ENCODE measurements at places on chromosomes 2 and 18.
A peak's percentile ranks its signal among the peaks of the same experiment; 100 is the strongest.

DNA sequence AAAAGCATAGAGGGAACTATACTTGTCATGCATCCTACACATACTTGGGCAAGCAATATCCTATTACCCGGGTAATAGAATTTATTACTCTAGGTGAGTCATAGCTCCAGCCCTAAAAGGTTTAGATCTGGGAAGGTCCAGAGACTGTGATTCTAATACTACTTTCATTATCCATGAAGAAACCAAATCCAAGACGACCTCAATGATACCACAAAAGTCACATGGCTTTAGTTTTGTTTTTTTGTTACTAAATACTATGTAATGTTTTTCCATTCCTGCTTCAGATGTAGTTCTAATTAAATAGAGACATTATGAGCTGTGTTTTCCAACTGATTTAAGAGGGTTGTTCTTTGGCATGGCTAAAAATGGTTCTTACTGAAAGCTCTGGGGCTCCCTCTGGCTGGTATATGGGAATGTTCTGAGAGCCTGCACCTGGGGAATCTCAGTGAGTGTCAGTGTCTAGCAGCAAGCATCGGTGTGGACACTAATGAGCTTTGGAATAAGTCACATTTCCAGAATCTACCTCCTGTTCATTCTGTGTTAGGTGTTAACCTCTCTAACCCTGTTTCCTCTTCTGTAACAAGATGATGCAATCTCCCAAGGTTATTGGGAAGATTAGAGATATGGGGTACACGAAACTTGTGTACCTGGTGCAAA lies 20.5 kb upstream of the IL1RL2 start:
- peak; percentile 56 for DNase-seq

GRCh38 chr18:10386049-10386448 lies 68.4 kb upstream of the APCDD1 start:
- DNase-seq = no peak

- DNase-seq = no peak
These were observed 164.2 kb upstream of the TMEM200C start for GRCh38 chr18:6059551-6059950.

DNA sequence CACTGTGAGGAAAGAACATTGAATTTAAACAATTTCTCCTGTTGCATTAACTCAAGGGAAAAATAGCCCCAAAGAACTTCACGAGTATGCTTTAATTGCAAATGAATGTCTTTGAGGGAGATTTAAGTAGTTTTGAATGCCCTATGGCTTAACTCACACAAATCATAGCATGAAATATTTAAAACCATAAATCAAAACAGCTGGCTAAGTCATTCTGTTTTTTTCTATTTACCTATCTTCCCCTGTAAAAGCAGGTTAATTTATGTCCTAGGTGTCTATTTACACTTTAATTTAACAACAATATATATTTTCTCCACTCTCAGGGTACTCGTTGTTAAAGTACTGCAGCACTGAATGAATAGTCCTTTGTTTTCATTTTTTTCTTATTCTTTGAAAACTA lies 118.8 kb upstream of the PIEZO2 start:
- DNase-seq = no peak

GRCh38 chr2:151860613-151861146 lies 32.5 kb upstream of the ARL5A start:
- no peak for DNase-seq
